Vagina (tissue), 2 donors: ENCODE measurements at places on chromosomes 2 and 18.

DNA sequence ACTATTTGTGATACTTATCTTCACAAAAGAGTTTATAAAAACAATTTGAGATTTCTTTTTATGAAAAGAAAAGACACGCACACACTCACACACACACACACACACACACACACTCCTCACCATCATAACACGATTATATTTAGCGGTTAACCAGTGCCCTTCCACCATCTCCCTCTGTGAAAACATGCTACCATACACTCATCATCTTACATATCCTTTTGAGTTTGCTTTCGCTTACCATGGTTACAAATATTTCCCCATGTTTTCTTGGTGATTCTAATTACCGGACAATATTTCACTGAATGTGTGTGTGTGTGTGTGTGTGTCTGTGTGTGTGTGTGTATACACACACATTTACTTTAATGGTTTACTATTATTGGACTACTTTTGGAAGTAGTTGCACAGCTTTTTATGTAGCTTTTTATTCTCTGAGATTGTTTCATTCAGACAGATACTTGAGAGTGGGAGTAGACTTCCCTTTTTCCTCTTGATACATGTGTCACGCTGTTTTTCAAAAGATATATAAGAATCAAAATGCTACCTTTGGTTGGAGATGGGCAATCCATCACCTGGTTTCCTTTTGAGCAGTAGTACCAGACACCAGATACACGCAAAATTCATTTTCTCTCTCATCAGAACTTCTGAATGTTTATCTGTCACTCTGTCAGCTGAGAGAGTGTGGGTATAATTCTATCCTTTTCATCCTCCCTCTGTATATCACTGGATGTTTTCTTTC, 138.1 kb downstream of the SETBP1 start:
- DNase-seq, result no peak

GRCh38 chr2:167771628-167772027, 475.8 kb downstream of the STK39 start:
- DNase-seq, result no peak

- DNase-seq, result no peak
Observed at GRCh38 chr2:187847245-187848208, 293.3 kb upstream of the TFPI start.

DNA sequence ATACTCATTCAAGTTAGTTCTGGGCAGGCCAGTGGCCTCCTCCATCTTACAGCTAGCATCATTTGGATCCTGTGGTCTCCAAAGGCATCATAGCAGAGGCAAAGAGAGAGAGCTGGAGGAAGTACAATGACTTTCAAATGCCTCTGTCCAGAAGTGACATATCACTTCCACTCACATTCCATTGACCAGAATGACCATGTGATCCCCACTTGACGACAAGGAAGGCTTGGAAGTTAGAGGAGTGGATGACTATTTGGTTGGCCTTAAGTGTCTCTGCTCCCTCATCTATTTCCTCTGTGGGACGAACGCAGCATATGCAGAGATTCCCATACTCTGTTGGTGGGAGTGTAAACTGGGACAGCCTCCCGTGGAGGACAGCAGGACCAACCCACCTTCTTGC, 27.8 kb upstream of the MLPH start:
- DNase-seq, result no peak

GRCh38 chr2:178230396-178230795, 36.1 kb downstream of the OSBPL6 start:
- no peak for DNase-seq

- DNase-seq, result no peak
Observed at GRCh38 chr18:66682855-66683322, 79.0 kb upstream of the CDH19 start.

DNA sequence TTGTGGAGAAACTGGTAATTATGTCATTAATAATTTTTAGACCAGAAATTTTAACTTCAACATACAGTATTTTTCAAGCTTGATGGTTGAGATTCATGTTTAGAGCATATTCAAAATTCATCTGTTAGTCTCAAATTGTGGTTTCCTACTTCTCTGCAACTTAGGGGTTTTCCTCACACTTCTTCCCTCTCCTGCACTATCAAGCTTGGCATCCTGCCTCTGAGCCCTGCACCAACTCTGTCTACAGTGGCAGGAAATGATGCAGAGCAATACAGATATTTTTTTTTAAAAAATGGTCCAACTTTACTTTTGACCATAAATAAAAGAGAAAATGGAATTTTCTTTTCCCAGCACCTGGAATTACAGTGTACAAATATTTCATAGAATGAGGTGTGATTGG, 247.3 kb downstream of the NUP35 start:
- DNase-seq, result no peak

- no peak for DNase-seq
Observed at GRCh38 chr2:234293973-234294372, 202.9 kb downstream of the ARL4C start.

GRCh38 chr18:74840492-74841167, 243.0 kb downstream of the ZNF407 start:
- DNase-seq, result no peak

GRCh38 chr2:40823478-40823877, 371.6 kb upstream of the SLC8A1 start:
- no peak for DNase-seq

DNA sequence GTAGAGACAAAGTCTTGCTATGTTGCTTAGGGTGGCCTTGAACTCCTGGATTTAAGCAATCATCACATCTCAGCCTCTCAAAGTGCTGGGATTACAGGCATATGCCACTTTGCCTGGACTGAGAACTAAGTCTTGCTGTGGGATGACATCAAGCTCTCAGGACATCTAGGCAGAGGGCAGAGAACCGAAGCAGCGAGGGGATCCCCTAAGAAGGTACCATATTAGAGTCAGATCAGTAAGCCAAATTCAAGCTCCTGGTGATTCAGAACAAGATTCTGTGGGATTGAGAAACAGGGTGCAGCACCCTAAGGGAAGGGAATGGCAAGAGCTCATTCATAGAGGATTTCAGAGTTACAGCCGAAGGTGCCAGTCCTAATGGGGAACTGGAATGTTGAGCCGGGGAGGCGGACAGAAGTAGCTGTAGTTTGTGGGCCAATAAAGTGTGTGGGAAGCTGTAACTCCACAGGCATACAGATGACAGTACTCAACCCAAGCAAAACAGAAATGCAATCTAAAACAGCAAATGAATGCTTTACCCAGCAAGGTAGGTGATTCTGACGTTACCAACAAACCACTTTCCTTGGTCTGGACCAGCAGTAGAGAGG, 30.9 kb downstream of the EPHA4 start:
- DNase-seq, result no peak
